ENCODE measurements at places on chromosomes 1 and 21. TPM values are rescaled to one million over a fixed set of nuclear protein-coding genes. Genes with fewer than 3 reads are reported as not detected.

The TATDN3 gene
- 12.9 TPM for total RNA-seq

The ZNF695 gene
- total RNA-seq: 0.44 TPM

The CELF3 gene
- not detected for total RNA-seq

The ADAMTS5 gene
- total RNA-seq: 14.9 TPM

The MAB21L3 gene
- 0.66 TPM for total RNA-seq

The NCAM2 gene
- total RNA-seq: 2.4 TPM

The NLRP3 gene
- total RNA-seq: 1.3 TPM

The RAD54L gene
- 0.22 TPM for total RNA-seq

Data from placental pericyte (primary cell).